ENCODE measurements at places on chromosomes 16 and 17. TPM values are rescaled to one million over a fixed set of nuclear protein-coding genes. Genes with fewer than 3 reads are reported as not detected.

GRCh38 chr16:60788631-60789030 is 1247.6 kb downstream of the CDH8 start:
- no peaks in the 10 kb centered on the region for H3K4me1 ChIP-seq
- no peak for DNase-seq
- H3K27ac ChIP-seq: no peak overlapping the region
- no peaks in the 10 kb centered on the region for H3K36me3 ChIP-seq

- H3K4me1 ChIP-seq: no peaks in the 10 kb centered on the region
- no peak overlapping the region for H3K4me3 ChIP-seq
- no peaks in the 10 kb centered on the region for H3K36me3 ChIP-seq
- no peak for DNase-seq
- H3K27me3 ChIP-seq: no peaks in the 10 kb centered on the region
- no peak overlapping the region for H3K27ac ChIP-seq
These were observed 135.8 kb downstream of the CDH8 start for GRCh38 chr16:61900482-61900881.

DNA sequence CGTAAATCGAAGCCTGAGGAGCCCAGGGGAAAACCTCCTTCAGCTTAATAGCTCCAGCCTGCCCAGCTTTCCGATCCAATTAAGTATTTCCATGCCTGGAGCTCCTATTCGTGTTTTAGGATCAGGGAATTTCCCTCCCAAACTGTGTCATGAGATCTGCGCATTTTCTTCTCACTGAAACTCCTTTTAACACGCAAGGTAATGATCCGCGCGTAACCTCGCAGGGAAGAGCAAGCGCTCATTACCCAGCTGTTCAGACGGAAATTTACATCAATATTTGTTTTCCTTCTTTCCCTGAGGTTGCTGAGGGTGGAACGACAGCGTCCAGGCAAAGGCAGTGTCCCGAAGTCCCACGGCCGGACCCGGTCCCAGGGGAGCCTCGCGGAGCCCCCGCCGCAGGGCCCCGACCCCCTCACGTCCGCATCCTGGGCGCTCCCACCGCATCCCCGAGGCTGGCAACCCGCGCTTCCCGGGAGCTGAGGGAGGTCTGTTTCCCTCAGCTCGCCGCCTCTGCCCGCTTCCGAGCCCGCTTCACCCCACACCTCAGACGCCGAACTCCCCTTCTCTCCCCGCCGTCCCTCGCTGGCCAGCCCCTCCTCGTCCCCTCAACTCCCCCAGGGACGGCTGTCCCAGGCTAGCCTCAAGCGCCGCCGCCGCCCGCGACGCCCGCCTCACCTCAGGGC is 415 bp downstream of the ABCA5 start:
- no peaks in the 10 kb centered on the region for H3K27me3 ChIP-seq
- peak overlapping the region; percentile 91 for H3K4me3 ChIP-seq
- DNase-seq: no peak
- H3K27ac ChIP-seq: peak overlapping the region; percentile 90
- H3K36me3 ChIP-seq: no peaks in the 10 kb centered on the region

- no peaks in the 10 kb centered on the region for H3K27me3 ChIP-seq
- no peak overlapping the region for H3K27ac ChIP-seq
- DNase-seq: no peak
These were observed 10.6 kb downstream of the BLTP2 start for GRCh38 chr17:28634206-28634865.

Gene ABCC3
- total RNA-seq: 39.3 TPM
